BJ (cell line): ENCODE measurements at places on chromosomes 5 and 9.

GRCh38 chr5:157271740-157272271, 5.9 kb downstream of the CYFIP2 start:
- DNase-seq: no peak

DNA sequence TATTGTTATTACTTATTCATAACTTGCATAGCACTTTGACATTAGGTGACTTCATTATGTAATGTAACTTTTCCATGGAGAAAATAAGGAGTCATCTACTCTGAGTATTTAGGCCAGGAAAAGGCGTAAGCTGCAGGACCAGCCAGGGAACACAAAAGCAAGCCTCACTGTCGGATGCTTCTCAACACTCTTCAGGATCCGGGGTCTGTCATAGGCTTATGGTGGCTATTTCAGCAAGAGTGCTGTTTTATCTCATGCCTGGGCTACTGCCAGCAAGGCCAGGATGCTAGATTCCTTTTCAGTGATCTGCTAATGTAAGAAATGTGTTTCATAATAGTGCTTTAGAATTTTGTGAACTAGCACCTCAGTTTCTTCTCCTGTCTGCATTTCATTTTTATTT, 162.4 kb downstream of the CHSY3 start:
- DNase-seq: no peak

DNA sequence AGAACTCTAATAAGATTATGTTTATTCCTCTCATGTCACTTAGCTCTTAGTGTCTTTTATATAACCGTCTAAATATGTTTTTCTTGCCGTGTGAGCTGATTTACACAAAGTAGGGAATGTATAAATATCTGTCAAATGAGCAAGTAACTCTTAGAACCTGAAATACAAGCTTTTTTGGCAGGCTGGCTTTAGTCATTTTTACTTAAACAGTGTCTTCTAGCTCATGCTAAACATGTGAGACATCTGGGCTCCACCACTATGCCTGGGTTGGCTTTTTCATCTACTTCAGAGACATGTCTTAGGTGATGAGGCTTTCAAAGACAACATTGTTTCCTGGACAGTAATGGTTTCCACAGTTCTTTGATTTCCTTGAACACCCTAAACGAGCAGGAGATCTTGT, 137.2 kb upstream of the ZNF608 start:
- DNase-seq: no peak

GRCh38 chr5:18397891-18398290, 763.6 kb downstream of the TAF11L14 start:
- DNase-seq: no peak

GRCh38 chr5:71703941-71704340, 15.1 kb upstream of the CARTPT start:
- DNase-seq: no peak
